Memory B cell (primary cell): ENCODE measurements at places on chromosomes 1 and 21.

DNA sequence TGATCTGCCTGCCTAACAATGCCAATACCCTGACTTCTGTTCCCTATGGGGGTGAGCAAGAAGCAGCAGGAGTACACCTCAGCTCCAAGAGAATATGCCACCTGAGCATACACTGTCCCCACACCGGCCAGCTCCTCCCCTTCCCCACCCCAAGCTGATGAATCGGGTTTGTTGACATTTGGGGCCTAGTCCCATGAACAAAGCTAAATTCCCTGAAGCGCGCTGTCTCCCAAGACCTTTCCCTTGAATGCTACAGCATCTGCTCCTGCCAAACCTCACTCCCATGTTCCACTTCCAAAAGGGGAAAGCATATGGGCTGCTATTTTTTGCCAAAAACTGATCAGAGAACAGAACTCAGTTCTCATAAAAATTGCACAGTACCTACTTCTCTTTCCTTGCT lies 220.4 kb upstream of the CAMK1G start:
- DNase-seq = no peak

- DNase-seq = peak; percentile 32
Observed at GRCh38 chr1:104780470-104781078, 1030.9 kb downstream of the AMY1C start.

- DNase-seq = no peak
Observed at GRCh38 chr1:182725259-182726255, 41.2 kb upstream of the RGS8 start.

- no peak for DNase-seq
Observed at GRCh38 chr21:46618738-46619379, 14.0 kb upstream of the S100B start.

GRCh38 chr21:32826329-32827167 lies 55.0 kb upstream of the PAXBP1 start:
- DNase-seq = peak; percentile 25
